Stimulated activated CD4-positive, alpha-beta T cell treated with anti-CD3 and anti-CD28 coated beads, Interleukin-15, amount 100 ng/mL, for 1 hour (primary cell): ENCODE measurements at places on chromosomes 3 and 15.

- DNase-seq: no peak
Measured at GRCh38 chr3:28682121-28682520, 333.5 kb upstream of the AZI2 start.

- no peak for DNase-seq
Measured at GRCh38 chr3:120622870-120623726, 27.0 kb downstream of the NDUFB4 start.

DNA sequence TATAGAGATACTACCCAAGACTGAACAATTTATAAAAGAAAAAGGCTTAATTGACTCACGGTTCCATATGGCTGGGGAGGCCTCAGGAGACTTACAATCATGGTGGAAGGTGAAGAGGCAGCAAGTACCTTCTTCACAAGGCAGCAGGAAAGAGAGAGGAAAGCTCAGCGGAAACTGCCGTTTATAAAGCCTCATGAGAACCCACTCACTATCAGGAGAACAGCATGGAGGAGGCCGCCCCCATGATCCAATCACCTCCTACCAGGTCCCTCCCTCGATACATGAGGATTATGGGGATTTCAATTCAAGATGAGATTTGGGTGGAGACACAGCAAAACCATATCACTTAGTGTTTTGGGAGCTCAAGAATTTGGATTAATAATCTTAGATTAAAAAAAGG lies 240.2 kb downstream of the UACA start:
- no peak for DNase-seq

DNA sequence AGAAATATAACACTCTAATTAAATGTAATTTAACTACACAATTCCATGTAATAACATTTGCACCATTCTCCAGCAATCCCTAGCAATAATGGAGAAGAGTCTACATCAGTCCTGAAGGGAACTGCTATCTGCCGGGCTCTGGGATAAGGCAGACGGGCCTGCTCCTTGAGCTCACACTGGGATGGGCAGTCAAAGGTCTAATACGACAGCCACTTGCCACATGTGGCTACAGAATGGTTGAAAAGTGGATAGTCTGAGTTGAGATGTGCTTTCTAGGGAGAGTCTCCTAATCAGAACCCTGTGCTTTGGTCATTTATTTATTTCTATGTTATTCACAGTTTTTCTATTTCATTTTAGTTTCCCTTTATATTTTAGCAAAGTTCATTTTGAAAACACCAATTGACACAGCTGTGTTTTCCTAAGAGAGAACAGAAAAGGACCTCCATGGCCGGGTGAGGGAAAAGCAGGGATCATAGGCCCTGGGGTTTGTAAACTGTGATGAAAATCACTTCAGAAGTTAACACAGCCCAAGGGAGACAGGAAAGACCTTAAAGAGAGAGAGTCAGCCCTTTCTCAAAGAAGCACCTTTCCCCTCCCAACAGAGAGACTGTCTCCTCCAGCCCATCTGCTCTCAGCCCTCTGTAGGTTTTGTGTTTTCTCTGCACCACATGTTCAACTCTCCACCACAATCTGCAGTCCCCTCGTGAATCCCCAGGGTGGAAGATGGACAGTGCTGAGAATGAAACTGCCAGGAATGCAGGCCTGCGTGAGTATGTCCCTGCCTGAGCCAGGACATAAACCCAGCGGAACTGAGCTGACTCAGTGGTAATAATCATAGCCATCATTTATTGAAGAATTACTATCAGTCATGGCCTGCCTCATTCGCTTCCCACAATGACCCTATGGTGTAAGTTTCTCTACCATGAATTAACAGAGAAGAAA lies 11.6 kb downstream of the FSIP1 start:
- no peak for DNase-seq

- no peak for DNase-seq
Measured at GRCh38 chr3:10889206-10889960, 73.4 kb downstream of the SLC6A11 start.

DNA sequence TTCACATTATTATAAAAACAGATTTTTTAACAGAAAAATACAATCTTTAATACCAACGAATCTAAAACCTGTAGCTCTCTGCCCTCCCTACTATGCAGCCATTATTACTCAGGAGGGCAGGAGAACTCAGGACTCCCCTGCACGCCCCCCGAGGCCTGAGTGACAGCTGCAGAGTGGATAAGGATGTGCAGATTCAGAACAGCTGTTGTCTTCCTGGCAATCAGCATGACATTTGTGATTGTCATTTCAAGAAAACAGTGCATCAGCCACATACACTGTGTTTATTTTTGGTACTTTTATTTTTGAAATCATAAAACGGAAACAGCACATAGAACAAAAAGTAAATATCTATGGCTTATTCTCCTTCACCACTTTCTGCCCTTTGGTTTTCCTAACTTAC lies 450.8 kb downstream of the OCA2 start:
- no peak for DNase-seq

DNA sequence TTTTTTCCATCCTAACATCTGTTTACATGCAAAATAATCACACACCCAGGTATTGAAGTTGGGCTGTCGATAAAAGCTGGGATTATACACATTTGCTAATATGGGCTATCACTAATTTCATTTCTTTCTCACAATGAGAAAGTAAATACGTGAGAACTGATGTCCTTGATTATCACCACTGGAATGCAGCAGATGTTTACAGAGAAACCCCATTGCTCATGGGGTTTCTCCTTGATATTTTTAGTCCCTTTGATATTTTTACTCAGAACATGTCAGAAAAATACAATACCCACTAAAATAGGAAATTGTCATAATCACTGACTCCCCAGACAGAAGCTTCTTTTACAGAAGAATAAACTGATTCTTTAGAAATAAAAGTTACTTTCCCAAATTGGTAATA lies 535.1 kb upstream of the CCDC54 start:
- DNase-seq: no peak

GRCh38 chr3:108453565-108453964 lies 56.8 kb downstream of the MYH15 start:
- no peak for DNase-seq

- no peak for DNase-seq
Measured at GRCh38 chr15:25545017-25545416, 106.2 kb upstream of the UBE3A start.

- DNase-seq: no peak
Measured at GRCh38 chr3:78937475-78937874, 830.3 kb downstream of the ROBO1 start.

GRCh38 chr3:41126472-41126871 lies 72.8 kb upstream of the CTNNB1 start:
- DNase-seq: no peak

DNA sequence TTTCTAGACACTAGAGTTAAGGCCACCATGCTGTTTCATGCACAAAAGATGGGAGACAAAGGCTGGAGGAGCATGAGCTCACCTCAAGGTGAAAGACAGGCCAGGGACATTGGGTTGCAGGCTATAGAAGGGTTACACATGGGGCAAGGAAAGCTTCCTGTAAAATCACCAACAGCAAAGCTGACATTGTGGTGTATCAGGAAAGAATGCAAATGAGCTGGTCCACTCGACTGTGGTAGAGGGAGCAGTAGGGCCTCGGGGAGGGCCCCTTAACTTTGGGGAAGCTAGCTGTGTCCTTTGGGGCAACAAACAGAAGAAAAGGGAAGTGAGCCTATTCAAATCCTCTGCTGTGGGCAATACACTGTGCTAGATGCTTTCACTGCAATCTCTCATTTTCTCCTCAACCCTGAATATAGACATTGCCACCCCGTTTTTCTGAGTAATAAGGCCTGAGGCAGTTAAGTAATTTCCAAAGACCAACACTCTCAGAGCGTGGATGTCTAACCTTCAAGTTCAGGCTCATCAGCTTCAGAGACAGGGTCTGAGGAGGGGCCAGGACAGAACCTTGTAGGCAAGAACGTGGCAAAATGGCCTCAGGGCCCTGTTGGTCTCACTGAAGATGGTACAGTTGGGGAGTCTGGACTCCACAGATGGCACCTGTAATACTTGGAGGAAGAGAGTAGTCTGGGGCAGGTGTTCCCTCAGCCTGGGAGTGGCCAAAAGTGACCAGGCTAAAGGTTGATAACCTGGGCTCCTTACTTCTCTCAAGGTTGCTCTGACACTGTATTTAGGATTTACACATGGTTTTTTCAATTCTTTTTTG lies 24.1 kb downstream of the CX3CR1 start:
- DNase-seq: no peak

- no peak for DNase-seq
Measured at GRCh38 chr15:42144841-42145375, 11.5 kb downstream of the PLA2G4F start.

DNA sequence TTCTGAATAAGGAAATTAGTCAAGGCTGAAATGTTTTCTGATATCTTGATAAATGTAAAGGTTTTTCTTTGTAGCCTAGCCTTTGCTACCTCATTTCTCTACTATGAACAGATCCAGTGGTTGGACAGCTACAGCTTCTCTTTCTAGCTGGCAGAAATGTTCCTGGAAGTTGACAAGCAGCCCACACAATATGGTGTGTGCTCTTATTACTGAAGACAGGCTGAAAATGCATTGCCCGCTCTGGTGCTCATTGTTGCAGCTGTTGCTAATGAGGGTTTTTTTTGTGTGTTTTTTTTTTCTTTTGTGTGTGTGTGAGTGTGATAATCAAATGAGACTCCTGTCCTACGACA lies 844.3 kb upstream of the SEMA6D start:
- DNase-seq: no peak

DNA sequence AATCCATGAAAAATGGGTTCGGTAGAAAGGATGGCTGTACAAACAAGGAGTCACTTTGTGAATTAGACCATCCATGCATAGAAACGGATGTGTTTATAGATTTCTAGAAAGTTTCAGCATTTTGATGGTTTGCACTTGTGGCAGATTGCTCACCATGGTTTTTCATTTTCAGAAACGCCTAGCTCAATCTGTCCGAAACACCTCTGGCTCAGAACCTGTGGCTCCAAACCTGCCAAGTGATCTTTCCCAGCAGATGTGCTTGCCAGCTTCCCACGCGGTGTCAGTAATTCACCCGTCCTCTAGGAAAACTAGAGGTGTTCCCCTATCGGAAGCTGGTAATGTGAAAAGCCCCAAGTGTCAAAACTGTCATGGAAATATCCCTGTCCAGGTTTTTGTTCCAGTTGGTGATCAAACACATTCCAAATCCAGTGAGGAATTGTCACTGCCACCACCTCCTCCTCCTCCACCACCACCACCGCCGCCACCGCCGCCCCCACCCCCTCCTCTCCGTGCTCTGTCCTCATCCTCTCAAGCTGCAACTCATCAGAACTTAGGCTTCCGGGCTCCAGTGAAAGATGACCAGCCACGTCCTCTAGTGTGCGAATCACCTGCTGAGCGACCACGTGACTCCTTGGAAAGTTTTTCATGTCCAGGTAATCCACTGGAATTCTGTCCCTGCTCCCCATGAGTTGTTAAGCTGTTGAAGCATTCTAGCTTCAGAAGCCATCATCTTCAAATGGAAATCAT lies 21.2 kb downstream of the WHAMM start:
- no peak for DNase-seq

DNA sequence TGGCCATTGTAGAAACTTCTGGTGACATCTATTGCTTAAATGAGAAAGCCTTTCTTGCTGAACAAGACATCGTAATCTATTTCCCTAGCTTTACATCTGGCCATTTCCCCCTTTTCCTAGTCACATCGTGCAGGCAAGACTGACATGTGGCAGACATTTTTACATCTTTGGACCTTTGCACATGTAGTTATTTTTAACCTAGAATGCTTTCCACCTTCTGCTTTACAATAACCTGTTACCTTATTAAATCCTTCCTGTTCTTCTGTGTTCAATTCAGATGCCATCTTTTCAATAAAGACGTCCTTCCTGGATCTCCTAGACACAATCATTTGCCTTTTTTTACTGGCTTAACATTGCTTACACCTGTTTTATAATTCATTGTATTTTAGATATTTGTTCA lies 343.3 kb downstream of the DIPK2A start:
- DNase-seq: no peak

DNA sequence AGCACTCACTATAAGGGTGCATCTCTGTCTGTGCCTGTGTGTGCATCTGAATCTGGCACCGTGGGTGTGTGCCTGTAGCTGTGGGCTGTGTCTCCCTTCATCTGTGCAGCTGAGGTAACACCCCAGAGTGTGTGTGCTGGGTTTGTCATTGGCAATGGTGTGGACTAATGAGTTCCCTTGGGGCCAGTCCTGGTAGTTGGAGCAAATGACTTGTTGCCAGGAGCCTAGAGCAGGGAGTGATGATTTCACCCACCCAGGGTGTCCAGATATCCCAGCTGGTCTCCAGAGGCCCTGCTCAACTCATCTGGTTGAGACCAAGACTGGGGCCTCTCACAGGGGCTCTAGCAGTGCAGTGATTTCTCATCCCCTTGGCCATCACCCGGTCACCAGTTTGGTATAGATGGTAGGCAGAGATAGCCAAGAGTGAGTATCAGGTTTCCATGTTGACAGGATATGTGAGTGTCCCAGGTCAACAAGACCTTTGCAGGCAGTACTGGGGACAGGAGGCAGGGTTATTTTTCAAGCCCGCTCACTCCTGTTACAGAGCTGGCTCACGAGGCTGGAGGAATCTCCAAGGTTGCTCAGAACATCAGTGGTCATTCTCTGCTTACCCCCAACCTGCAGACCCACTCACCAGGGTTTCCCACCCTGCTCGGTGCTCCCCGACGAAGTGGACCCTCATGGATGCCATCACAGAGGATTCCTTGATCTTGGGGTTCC lies 4.1 kb upstream of the HDAC11 start:
- DNase-seq: no peak

DNA sequence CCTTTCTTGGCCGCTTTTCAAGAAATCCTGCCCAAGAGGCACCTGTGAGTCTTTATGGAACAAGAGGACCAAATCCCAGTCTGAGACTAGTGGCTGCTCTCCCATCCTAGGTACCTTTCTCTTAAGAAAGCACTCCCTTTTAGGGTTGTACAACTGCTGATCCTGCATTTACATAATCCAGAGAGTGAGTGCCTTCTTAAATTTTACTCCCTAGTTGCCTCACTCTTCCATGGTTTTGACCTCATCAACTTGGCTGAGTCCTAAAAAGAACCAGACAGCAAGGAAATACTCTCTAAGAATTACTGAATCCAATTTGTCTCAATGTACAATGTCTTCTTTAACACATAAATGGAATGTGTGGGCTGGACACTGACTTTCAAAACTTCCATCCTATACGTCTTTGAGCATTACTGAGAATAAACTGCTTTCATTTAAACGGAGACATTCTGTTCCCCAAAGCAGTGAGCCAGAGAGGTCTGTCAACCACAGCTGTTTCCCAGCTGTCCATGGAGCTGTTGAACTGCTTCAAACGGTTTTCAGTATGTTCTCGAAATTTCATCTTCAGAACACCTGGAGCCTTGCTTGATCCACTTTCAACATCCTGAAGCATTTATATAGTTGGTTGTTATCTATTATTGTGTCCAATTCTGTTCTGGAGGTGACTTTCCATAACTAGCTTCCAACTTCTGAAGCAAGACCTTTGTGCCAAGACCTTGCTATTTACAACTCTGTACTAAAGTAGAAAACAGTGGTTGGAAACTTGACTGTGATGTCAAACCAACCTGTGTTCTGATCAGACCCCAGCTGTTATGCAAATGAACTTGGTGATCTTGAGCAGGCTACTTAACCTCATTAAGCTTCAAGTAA lies 179.1 kb downstream of the SLC9A9 start:
- no peak for DNase-seq

- DNase-seq: no peak
Measured at GRCh38 chr15:38720893-38721567, 156.4 kb upstream of the RASGRP1 start.

GRCh38 chr3:138937690-138938055 lies 9.3 kb downstream of the FOXL2 start:
- no peak for DNase-seq
